ENCODE measurements at places on chromosomes 5 and 9.
A peak's percentile ranks its signal among the peaks of the same experiment; 100 is the strongest.

- no peak for DNase-seq
Observed at GRCh38 chr5:102536323-102536928, 37.6 kb upstream of the SLCO6A1 start.

GRCh38 chr5:119340597-119341218 is 15.1 kb upstream of the TNFAIP8 start:
- DNase-seq: no peak

GRCh38 chr9:136952876-136953770 is 1.1 kb downstream of the LCN12 start:
- DNase-seq: no peak

GRCh38 chr5:141525653-141526052 is 36.8 kb downstream of the PCDHGC5 start:
- no peak for DNase-seq

- DNase-seq: no peak
Observed at GRCh38 chr5:81424728-81425127, 30.8 kb upstream of the ACOT12 start.

DNA sequence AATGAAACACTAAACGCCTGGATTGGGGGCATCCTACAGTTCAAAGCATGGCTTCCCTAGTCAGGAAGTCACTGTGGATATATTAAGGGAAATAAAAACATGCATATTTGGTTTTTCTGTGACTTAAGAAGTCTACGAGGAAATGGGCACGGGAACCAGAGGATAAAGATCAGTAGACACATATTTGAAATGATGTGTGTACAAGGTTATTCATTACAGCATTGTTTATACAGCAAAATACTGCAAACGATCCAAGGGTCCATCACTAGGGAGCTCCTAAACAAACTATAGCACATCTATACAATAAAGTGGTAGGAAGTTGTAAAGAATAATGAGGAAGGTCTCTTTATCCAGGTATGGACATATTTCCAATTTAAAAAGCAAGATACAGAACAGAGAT is 71.8 kb downstream of the EFNA5 start:
- no peak for DNase-seq

- no peak for DNase-seq
Observed at GRCh38 chr5:75277463-75277862, 40.8 kb upstream of the ANKRD31 start.

DNA sequence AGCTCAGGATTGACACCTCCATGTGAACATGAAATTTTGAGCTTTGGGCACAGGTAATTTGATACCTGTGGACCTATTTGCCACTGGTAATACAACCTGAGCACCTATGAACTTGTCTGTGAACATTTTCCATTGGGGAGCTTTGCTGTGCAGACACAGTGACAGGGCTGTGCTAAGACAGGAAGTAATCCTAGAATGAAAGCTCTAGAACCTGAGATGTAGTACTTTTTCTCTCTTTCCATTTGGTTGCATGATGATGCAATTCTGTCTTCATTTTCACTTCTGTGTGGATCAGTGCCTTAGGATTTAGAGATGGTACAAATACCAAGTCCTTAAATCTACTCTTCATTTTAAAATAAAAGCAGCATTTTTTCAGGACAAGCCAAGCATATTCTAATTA is 216.9 kb downstream of the NR3C1 start:
- DNase-seq: no peak

GRCh38 chr5:34854459-34855174 is 15.7 kb downstream of the TTC23L start:
- DNase-seq: no peak

DNA sequence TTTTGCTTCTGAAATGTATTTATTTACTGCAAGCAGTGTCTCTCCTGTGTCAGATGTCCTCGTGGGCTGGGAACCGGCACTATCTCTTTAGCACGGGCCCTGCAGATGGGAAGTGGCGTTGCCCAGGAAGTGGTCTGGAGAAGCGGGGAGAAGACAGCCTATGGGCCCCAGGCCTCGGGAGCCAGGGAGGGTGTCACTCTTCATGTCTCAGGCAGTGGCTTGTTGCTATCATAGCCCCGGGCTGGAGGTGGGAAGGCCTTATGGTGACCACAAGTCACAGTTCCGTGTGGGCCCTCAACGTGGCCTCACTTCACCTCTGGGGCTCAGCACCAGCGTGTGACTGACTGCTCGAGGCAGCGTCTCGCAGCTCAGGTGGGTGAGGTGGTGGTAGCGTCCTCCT is 41.4 kb downstream of the SYK start:
- DNase-seq: no peak

GRCh38 chr5:181189363-181189961 is 15.5 kb downstream of the TRIM7 start:
- DNase-seq: peak; percentile 51

GRCh38 chr5:104573949-104574709 is 1011.5 kb upstream of the NUDT12 start:
- DNase-seq: no peak

DNA sequence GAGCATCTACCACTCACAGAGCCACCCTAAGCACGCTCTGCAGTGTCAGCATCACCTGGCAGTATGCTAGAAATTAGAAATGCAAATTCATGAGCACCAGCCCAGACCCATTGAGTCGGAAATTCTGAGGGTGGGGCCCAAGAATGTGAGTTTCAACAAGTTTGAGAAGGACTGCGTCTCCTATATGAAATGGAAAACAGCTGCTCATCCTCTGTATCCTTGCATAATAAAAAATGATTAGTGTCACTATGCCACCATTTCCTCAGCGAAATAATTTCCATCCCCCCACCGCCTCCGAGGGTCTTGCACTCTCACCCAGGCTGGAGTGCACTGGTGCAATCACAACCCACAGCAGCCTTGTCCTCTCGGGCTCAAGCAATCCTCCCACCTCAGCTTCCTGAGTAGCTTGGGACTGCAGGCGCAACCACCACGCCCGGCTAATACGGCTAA is 1.3 kb upstream of the IQGAP2 start:
- DNase-seq: no peak
